Activated CD4-positive, alpha-beta memory T cell treated with anti-CD3 and anti-CD28 coated beads for 36 hours (primary cell): ENCODE measurements at places on chromosomes 2 and 18.
A peak's percentile ranks its signal among the peaks of the same experiment; 100 is the strongest.

DNA sequence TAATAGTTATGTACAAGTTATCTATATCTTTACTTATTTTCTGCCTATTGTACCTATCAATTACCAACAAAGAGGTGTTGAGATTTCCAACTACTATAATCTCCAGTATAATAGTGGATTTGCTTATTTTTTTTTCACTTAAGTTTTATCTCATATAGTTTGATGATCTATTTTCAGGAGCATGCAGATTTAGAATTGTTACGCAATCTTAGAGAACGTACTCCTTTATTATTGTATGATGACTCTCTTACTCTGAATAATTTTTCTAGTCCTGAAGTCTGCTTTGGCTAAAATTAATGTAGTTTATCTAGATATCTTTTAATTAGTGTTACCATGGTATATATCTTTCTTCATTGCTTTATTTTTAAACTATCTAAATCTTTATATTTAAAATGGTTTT is 205.2 kb downstream of the SCG2 start:
- no peak for DNase-seq

DNA sequence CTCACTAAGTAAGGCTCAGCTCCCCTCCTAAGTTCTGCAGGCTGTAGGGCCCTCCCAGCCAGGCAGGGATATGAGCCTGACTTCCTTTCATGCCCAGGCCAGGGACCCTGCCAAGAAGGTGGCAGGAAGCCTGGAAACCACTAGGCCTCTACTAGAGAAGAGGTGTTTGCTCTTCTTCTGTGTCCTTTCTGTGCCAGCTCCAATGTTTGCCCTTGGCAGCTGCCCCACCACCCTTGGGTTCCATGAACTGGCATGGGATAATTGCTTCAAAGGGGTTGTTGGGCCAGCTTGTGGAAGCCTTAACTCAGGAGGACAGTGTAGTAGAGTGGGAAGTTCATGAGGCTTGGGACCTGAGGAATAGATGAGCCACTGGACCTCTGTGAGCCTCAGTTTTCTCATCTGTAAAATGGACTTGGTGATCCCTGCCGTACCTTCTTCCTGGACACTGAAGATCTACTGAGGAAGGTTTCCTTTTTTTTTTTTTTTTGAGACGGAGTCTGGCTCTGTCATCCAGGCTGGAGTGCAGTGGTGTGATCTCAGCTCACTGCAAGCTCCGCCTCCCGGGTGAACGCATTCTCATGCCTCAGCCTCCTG is 3.9 kb downstream of the SLC35F6 start:
- DNase-seq, result no peak

DNA sequence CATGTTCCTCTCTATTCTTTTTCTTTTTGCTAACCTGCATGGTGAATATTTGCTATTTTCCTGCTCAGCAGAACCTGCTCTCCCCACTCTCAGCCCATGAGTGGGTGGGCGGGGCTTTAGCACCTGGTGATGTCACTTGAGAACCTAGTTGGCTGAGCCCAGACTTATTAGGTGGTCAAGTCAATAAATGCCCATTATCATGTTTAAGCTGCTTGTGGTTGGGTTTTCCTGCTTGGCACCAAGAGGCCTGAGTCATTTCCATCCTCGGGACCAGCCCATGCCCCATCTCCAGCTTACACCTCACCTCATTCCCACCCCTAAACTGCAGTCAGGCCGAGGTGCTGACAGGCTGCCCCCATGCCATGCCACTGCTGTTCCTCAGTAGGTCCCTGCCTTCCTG is 226.6 kb downstream of the ANKRD30B start:
- DNase-seq, result no peak

DNA sequence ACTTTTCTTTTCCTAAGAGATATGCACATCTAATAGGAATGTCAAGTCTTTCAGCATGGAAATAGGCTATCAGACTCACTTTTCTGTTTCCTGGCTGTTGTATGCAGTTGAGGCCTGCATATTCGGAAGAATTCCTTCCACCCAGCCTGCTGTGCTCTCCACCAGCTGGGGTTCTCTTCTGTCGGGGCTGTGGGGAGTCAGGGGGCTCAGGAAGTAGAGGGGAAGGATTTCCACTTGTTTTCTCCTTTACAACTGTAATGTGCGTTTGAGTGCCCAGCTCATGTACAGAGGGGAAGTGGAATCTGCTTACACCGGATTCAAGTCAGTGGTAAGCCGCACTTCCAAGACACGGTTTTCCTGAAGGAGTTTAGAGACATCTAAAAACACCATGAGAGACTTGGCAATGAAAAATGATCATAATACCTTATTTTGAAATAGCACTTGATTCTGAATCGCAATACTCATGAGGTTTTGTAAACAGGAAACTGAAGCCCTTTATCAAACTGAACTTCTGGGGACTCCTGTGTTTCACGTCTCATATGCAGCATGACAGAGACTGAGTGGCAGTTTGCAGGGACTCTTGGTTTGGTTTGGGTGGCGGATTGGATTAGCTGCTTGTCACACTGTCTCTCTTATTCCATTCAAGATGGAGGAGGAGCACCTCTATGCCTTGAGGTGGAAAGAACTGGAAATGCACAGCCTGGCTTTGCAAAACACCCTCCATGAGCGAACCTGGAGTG is 90.4 kb downstream of the MTCL1 start:
- no peak for DNase-seq

GRCh38 chr2:47534179-47534919 is 131.4 kb downstream of the MSH2 start:
- peak; percentile 41 for DNase-seq

- no peak for DNase-seq
Observed at GRCh38 chr2:55048508-55049042, 1.7 kb downstream of the RTN4 start.

GRCh38 chr2:40281021-40281940 is 170.6 kb downstream of the SLC8A1 start:
- DNase-seq, result no peak

GRCh38 chr2:44786817-44787214 is 154.7 kb upstream of the SIX3 start:
- DNase-seq, result no peak
